ENCODE measurements at places on chromosomes 6 and 20.

GRCh38 chr20:32603046-32603726 is 18.1 kb upstream of the NOL4L start:
- no peak for DNase-seq

GRCh38 chr6:125791151-125791819 is 525 bp downstream of the NCOA7 start:
- DNase-seq: no peak

GRCh38 chr20:45592574-45593189 is 13.6 kb upstream of the WFDC8 start:
- no peak for DNase-seq

DNA sequence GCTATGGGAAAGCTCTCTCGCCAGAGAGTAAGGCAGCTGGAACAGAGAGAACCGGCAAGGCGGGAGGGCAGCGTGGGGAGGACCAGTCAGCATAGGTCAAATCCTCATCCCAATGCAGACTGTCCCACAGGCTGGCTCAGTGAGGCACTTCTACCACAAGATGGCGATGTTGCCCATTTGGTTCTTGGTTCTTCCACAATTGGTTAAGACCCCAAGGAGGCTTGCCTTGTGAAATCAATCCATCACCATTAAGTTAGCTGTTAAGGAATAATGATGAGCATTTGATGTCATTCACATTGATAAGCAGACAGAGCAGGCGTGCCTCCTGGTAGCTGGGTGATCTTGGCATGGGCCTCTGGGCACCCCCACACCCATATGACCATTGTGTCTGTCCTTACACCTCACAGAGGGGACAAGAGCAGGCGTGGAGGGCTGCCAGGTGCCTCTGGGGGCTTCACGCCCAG is 2.4 kb downstream of the CSTL1 start:
- DNase-seq: peak; percentile 74

DNA sequence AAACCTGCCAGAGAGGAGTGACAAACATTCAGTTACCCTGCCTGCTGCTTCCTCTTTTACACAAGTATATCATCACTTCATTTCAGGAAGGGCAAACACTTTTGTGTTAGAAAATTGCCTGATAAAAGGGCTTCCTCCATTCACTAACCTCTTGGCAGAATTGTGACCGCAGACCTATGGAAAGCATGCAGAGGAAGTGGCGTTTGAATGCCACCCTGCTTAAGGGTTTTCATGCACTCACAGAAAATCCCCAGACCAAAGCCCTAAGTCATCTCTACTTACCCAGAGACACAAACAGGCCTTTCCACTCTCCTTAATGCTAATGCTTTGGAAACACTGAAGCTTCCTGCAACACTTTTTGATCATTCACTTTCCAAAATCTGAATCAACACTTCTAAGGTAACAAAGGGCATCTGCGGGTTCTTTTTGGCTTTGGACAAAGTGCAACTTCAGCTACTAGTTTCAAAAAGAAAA is 22.1 kb upstream of the RALGAPA2 start:
- DNase-seq: no peak

GRCh38 chr6:148736774-148737412 is 9.9 kb upstream of the UST start:
- DNase-seq: no peak

DNA sequence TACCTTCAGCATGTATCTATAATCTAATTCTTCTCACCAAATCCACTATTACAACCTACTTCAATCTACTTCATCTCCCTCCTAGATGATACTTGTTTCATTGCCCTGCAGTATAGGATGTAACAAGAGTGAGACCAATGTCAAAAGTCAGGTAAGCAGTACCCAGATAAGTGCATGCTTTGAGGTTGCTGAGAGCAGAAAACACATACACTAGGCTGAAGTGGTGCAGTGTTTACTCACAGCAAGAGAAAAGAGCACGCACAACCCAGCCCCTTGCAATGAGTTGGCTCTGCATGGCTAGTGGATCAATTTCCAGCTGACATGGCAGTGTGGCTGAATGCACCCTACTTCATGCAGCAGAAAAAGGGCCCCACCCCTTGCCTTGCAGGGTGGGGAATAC is 199.9 kb downstream of the EPHA7 start:
- no peak for DNase-seq

DNA sequence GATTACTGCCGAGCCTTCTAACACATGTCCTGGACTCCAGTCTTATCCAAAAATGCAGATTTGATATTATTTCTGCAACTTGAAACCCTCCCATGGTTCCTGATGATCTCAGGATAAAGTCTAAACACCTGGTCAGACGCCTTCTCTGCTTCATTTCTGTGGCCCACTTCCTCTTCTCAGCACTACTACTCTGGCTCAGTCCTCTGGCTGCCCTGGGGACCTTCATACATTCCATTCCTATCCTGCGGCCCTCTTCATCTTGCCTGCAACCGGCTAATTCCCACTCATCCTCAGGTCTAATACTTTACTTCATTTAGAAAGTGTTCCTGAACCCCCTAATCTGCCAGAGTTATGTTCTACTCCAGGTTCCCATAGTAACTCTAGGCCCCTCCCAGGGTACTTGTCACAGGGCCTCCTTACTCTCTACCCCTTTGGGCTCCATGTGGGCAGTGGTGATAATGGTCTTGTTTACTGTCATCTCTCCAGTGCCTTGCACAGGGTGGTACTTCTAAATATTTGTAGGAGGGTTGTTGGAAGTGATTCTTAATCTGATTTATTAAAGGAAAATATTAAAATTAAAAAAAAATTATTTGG is 18.9 kb downstream of the MAN1A1 start:
- no peak for DNase-seq

- no peak for DNase-seq
Measured at GRCh38 chr6:36671687-36672375, 6.7 kb upstream of the CDKN1A start.

- DNase-seq: no peak
Measured at GRCh38 chr6:152598901-152599537, 38.1 kb downstream of the SYNE1 start.

DNA sequence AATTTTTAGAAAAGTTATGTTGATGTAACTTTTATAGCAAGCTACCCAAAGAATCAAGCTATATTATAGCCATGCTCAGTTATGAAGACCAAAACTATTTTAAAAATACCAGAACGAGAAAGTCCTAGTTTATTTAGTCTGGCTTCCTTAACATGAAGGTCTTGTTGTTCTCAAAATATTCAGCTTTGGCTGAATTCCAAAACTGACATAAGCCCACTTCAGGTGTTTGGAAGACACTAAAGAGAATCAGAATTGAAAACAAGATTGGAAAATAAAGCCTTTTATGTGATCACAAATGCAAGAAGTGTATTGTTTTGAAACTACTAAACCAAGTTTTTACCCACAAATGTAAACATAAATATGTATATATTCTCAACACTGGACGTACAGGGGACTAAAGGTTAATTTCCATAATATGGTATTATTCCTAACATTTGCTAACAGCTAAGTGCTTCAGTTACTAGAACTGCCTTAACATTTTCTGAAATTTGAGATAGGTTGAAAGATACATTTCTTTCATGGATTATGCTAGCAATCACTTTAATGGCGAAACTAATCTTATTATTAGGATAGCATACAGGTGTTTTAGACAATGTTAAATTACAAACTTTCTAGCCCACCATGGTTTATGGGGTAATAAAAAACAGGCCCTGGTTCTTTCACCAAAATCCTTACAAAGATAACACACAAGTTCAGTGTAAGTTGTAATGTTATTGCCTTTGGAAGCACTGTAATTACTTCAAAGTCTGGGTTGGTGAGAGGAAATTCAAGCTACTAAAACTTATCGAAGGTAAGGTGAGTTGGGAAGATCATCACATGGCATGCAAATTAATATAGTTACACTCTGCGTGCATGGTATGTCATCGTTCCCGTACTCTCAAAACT is 1.6 kb downstream of the MAP3K5 start:
- no peak for DNase-seq

DNA sequence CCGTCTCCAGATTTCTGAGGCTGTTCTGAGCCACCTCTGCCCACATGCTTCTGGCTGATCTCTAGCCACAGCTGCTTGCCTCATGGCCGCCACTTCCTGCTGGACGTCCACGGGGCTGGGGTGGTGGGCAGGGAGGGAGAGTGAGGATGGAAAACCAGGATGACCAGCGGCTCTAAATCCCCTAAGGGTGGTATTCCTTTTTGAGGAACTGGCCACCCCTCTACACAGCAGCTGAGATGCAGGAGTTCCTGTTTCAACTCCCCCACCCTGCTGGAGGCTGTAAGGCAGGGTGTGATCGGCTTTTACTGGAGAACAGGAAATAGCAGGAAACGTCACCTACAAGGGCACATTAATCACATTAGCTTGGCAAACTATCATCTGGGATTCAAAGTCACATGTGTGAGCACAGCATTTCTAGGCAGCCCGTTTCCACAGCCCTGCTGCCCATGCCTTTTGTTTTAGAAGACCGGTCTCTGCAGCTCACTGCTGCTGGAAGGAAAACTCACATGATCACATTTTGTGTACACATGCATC is 181.6 kb upstream of the ECI2 start:
- DNase-seq: peak; percentile 91

DNA sequence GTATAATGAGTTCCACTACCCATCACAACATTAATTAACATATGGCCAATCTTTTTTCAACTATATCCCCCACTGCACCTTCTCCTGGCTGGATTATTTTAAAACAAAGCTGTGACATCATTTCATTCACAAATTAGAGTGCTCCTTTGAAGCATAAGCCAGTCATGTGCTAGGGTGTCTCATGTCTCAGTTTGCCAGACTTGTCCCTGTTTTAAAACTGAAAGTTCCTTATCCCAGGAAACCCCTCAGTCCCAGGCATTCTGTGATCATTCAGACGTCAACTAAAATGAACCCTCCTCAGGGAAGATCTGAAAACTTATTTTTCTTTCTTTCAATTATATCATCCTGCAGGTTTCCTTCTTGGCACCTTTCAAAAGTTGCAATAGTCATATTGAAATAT is 29.3 kb upstream of the LOC128125822 start:
- DNase-seq: no peak

GRCh38 chr20:32366380-32366779 is 8.2 kb downstream of the ASXL1 start:
- no peak for DNase-seq

DNA sequence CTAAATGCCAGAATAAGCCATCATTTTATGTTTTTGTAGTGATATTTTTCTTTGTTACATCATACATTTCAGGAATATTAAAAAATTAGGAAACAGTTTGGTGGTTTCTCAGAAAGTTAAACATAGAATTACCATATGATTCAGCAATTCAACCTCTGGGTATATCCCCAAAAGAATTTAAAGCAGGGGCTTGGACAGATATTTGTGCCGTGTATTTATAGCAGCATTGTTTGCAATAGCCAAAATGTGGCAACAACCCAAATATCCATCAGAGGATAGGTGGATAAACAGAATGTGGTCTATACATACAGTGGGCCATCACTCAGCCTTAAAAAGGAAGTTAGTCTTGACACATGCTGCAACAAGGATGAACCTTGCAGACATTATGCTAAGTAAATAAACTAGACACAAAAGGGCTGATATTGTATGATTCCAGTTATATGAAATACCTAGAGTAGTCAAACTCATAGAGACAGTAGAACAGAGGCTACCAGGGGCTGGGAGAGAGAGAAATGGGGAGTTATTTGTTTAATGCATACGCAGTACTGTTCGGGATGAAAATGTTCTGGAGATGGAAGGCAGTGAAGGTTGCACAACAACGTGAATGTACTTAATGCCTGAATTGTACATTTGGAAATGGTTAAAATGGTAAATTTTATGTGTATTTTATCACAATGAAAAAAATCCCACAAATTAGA is 18.9 kb upstream of the TRAF3IP2 start:
- no peak for DNase-seq

- no peak for DNase-seq
Measured at GRCh38 chr20:8305449-8305978, 173.4 kb downstream of the PLCB1 start.

DNA sequence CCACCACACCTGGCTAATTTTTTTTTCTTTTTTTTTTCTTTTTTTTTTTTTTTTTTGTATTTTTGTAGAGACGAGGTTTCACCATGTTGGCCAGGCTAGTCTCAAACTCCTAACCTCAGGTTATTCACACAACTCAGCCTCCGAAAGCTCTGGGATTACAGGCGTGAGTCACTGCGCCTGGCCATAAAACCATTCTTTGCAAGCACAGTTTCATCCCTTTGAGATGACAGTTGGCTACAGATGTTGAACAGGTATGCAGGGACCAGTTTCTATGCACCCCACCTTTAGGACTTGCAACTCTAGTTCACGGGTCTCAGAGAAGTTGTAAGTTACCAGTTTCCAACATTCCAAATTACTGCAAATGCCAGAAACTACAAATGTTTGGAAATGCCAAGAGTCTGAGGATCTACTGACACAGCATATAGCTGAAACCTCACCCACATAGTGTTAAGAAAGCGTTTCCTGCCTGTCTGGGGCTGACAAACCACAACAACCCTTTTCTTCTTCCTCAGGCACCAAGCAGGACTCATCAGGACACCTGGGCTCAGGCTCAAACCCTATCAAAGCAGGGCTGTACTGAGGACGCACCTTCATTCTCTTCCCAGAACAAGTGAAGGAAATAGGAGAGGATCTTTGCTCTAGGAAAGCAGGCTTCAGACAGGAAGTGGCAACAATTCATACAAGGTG is 22.9 kb downstream of the ARHGAP18 start:
- no peak for DNase-seq

DNA sequence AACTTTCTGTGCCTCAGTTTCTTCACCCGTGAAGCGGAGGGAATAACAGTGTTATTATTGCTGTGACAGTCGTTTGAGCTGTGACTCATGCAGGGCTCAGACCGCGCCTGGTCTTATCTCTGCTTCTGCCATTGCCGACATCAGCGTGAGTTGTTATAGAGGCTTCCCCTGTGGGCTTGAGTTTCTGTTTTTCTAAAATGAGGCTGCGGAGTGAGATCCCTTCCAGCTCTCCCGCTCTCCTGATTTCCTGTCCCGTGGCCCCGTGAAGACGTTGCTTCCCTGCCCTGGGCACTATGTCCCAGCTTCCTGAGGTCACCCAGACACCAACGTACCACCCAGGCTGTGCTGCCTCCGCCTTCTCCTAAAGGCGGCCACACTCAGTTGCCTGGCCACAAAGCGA is 278.5 kb downstream of the BMP7 start:
- DNase-seq: no peak

DNA sequence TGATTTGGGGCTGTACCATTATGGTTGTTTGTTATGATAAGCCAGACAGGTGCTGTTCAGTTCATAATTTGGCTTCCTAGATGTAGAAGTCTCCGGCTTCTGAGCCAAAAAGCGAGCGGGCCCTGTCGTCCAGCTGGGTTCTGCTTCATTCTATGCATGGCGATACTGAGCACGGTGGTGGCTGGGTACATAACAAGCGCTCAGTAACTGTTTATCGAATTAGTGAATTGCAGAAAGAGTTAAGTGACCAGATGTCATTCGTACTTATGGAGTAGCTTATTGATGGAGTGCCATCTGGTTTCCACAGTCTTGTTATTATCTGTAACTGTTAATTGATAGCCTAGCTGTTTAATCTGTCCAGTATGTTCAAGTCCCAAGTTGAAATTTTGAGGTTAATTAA is 85.0 kb downstream of the DTD1 start:
- no peak for DNase-seq

- DNase-seq: no peak
Measured at GRCh38 chr6:11368760-11369159, 136.3 kb upstream of the NEDD9 start.
